Keratinocyte (primary cell): ENCODE measurements at places on chromosomes 5 and 9.

DNA sequence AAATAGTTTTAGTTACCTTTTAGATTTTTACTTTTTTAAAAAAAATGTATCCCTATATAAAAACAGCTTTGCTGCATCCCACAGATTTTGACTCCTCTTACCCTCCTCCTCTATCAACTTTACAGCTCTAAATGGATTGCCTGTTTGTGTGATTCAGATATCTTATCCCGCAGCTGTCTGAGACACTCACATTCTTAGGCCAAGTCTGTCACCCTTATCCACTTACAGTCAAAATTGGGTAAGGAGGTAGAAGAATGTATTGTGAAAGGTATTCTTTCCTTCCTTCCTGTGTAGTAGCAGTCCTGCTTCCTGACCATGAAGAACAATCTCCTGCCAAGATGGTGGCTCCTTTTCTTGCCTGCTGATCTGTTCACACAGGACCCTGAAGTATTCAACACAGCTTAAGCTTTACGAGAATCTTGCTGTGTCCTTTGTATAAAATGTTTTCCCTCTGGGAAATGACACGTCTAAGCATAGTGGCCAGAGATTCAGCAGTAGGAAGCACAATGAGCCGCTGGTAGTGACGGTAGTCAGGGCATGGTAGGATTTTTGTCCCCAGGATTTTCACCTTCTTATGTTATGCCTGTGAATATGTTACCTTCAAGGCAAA lies 67.7 kb upstream of the ST8SIA4 start:
- no peaks in the 10 kb centered on the region for H3K4me1 ChIP-seq
- H3K27ac ChIP-seq, result no peak overlapping the region
- DNase-seq, result no peak
- H3K36me3 ChIP-seq, result no peaks in the 10 kb centered on the region

GRCh38 chr5:81749561-81750307 lies 1.2 kb downstream of the SSBP2 start:
- H3K27ac ChIP-seq, result no peak overlapping the region
- no peak for DNase-seq
- peaks cover 11% of the 10 kb centered on the region for H3K4me1 ChIP-seq
- H3K27me3 ChIP-seq, result no peaks in the 10 kb centered on the region
- no peaks in the 10 kb centered on the region for H3K36me3 ChIP-seq
- peak overlapping the region; percentile 38 for H3K4me3 ChIP-seq

GRCh38 chr9:131361202-131361833 lies 32.6 kb upstream of the PRRC2B start:
- peak; percentile 41 for DNase-seq
- H3K4me1 ChIP-seq, result peaks cover 16% of the 10 kb centered on the region
- peak overlapping the region; percentile 56 for H3K27ac ChIP-seq
- no peaks in the 10 kb centered on the region for H3K27me3 ChIP-seq
- no peaks in the 10 kb centered on the region for H3K36me3 ChIP-seq

- no peaks in the 10 kb centered on the region for H3K27me3 ChIP-seq
- DNase-seq, result no peak
Observed at GRCh38 chr5:174547814-174548213, 176.6 kb upstream of the MSX2 start.

DNA sequence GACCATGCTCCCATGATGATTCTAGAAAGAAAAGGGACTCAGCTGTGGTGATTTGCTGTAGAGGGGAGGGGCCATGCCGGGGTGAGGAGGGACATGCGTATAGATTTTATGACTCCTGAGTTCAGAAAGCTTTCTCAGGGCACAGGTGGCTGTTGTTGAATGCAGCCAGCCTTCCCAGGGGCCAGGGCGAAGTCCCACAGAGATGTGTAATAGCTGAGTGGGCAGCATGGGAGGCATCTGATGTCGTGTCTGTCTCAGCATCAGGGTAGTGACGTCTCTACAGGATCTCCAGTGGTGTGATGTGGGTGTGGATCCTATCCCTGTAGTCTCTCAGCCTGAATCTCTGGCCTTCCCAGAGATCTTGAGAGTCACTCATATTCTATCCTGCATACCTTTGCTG lies 7.8 kb upstream of the BOD1 start:
- H3K4me3 ChIP-seq, result no peak overlapping the region
- H3K27me3 ChIP-seq, result no peaks in the 10 kb centered on the region
- peaks cover 11% of the 10 kb centered on the region for H3K4me1 ChIP-seq
- no peak overlapping the region for H3K27ac ChIP-seq
- no peaks in the 10 kb centered on the region for H3K36me3 ChIP-seq
- DNase-seq, result no peak

DNA sequence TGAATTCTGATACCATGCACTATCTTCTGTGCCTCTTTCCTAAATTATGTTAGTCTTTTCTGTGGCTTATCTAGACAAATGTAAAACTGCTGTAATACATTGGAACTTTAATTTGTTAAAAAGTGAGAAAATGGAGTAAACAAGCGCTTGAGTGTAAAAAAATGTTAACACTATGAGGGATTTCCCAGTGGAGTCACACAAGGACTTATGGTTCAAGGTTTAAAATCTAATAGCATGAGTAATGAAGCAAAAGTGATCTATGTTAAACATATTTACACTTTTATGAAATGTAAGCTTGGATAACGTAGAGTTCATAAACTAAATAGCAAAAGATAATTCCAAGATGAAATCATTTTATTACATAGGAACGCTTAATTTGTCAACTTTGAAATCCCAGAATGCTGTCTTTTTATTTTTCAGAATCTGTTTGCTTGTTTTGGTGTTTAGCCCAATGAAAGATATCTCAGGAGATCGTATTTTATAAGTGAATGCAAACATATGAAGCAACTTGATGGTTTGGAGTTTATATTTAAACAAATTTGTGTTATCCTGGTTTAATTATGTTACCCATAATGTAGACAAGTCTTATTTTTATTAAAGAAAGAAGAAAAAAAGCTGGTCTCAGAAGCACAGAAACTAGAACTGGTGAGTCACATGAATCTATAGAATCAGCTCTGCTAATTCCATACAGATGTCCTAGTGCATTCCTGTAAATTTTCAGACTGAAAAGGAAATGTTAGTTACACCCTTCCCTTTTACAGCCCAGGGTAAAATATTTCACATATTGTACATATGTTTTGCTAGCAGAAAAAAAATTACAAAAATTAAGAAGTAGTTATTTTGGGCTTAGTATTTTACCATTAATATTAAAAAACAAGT lies 34.2 kb upstream of the FBN2 start:
- DNase-seq, result no peak
- no peaks in the 10 kb centered on the region for H3K27me3 ChIP-seq

DNA sequence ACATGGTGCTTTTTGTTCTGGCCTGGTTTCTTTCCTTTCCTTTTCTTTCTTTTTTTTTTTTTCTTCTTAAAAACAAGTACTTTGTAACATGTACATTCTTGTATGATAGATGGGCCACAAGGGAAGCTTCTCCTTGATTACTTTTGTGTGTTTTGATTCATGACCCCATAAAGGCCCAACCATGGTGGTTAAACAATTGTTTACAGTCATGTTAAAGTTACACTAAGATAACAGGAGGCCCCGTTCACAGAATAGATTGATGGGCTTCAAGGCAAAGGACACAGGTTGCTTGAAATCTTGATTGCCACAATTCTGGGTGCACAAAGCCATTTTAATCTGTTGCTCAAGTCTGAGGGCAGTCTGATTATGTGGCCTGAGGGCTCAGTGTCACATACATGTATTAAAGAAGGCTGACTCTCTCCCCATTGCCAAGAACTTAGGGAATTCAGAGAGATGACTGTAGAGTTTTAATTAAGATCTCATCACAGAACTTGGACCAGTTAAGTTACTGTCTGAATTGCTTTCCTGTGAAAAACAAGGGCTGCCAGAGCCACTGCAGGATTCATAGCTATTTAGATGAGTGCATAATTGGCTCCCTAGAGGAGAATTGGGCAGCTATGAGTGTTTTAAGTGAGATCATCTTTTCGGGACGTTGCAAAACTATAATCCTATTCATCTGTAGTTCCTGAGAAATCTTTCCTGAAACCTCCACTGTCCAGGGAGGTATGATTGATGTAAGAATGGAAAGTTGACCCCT lies 163.4 kb downstream of the TLE4 start:
- no peaks in the 10 kb centered on the region for H3K36me3 ChIP-seq
- DNase-seq, result no peak
- H3K4me1 ChIP-seq, result peaks cover 4% of the 10 kb centered on the region
- H3K4me3 ChIP-seq, result no peak overlapping the region
- no peaks in the 10 kb centered on the region for H3K27me3 ChIP-seq

- H3K4me1 ChIP-seq, result peaks cover 25% of the 10 kb centered on the region
- no peak overlapping the region for H3K27ac ChIP-seq
- DNase-seq, result no peak
Observed at GRCh38 chr9:127977884-127978647, 2.7 kb downstream of the EEIG1 start.

- no peak for DNase-seq
- H3K27me3 ChIP-seq, result no peaks in the 10 kb centered on the region
- peaks cover 16% of the 10 kb centered on the region for H3K4me1 ChIP-seq
- H3K4me3 ChIP-seq, result no peak overlapping the region
- no peak overlapping the region for H3K27ac ChIP-seq
Observed at GRCh38 chr5:72170101-72170500, 62.8 kb downstream of the MAP1B start.

DNA sequence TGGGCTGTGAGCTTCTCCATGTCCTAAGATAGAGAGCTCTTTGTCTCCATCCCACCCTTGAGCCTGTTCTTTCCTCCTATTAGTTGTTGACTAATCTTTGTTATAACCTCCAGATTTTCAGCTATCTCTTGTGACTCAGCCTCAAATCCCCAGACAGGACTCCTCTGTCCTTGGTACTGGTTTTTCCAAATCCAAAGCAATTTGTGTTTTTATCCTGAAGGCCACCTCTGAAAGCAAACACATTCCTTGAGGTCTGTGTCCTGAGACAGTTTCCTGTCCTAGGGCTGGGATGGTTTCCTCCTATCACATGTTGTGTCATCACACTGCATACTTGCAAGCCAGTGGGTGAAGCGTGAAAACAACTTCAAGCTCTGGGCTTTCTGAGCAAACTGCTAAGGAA lies 8.5 kb downstream of the TNC start:
- DNase-seq, result no peak
- no peak overlapping the region for H3K27ac ChIP-seq
- no peak overlapping the region for H3K4me3 ChIP-seq
- no peaks in the 10 kb centered on the region for H3K27me3 ChIP-seq
- H3K36me3 ChIP-seq, result no peaks in the 10 kb centered on the region
- peaks cover 52% of the 10 kb centered on the region for H3K4me1 ChIP-seq

GRCh38 chr9:68603371-68603770 lies 62.7 kb upstream of the TMEM252 start:
- no peak for DNase-seq
- H3K36me3 ChIP-seq, result no peaks in the 10 kb centered on the region
- H3K4me3 ChIP-seq, result no peak overlapping the region
- no peaks in the 10 kb centered on the region for H3K27me3 ChIP-seq
- no peak overlapping the region for H3K27ac ChIP-seq

GRCh38 chr5:123514615-123515355 lies 2.8 kb downstream of the CSNK1G3 start:
- H3K4me1 ChIP-seq, result peaks cover 20% of the 10 kb centered on the region
- H3K36me3 ChIP-seq, result no peaks in the 10 kb centered on the region
- H3K4me3 ChIP-seq, result no peak overlapping the region
- H3K27me3 ChIP-seq, result no peaks in the 10 kb centered on the region
- peak overlapping the region; percentile 0 for H3K27ac ChIP-seq

GRCh38 chr5:127785098-127785927 lies 82.1 kb downstream of the CCDC192 start:
- H3K36me3 ChIP-seq, result no peaks in the 10 kb centered on the region
- no peak overlapping the region for H3K27ac ChIP-seq
- DNase-seq, result peak; percentile 25
- H3K4me1 ChIP-seq, result no peaks in the 10 kb centered on the region
- H3K27me3 ChIP-seq, result peaks cover 4% of the 10 kb centered on the region
- H3K4me3 ChIP-seq, result no peak overlapping the region

- no peak overlapping the region for H3K4me3 ChIP-seq
- DNase-seq, result no peak
- no peak overlapping the region for H3K27ac ChIP-seq
- peaks cover 50% of the 10 kb centered on the region for H3K27me3 ChIP-seq
- no peaks in the 10 kb centered on the region for H3K36me3 ChIP-seq
Observed at GRCh38 chr5:115815693-115816225, 700 bp downstream of the CDO1 start.

DNA sequence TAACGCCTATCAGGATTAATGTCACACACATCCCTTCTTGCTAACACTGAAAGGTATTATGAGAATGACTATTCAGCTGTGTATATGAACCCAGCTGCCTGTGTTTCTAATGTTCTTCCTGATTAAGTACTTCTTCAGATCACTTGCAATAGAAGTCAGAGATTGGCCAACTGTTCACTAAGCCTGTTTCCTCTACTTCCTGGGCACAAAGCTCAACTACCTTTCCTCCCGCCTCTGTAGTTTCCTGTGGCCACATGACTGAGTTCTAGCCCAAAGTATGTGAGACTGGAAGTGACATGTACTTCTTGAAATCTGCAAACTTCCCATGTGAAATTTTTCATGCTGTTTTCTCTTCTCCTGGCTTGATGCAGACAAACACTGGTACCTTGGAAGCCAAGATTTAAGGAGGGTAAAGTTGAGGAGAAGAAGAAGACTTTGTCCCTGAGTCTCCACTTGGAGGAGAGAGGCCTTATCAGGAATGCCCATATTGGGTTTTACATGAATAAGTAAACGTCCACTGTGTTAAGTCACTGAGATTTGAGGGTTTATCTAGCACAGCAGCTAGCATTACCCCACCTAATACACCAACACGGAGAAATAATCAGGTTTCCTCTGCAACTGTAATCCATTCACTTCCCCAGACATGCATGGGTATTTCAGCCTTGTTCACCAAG lies 58.6 kb downstream of the SLIT3 start:
- DNase-seq, result no peak
- no peak overlapping the region for H3K27ac ChIP-seq
- no peak overlapping the region for H3K4me3 ChIP-seq
- H3K4me1 ChIP-seq, result no peaks in the 10 kb centered on the region
- no peaks in the 10 kb centered on the region for H3K27me3 ChIP-seq

GRCh38 chr9:69573651-69574050 lies 98.5 kb downstream of the APBA1 start:
- no peak overlapping the region for H3K27ac ChIP-seq
- H3K4me3 ChIP-seq, result no peak overlapping the region
- H3K27me3 ChIP-seq, result no peaks in the 10 kb centered on the region
- peaks cover 29% of the 10 kb centered on the region for H3K4me1 ChIP-seq

- no peak overlapping the region for H3K4me3 ChIP-seq
- DNase-seq, result peak; percentile 84
Observed at GRCh38 chr5:174532455-174533453, 191.6 kb upstream of the MSX2 start.

- no peaks in the 10 kb centered on the region for H3K36me3 ChIP-seq
- DNase-seq, result peak; percentile 48
- H3K4me1 ChIP-seq, result peaks cover 38% of the 10 kb centered on the region
- no peaks in the 10 kb centered on the region for H3K27me3 ChIP-seq
Observed at GRCh38 chr9:108478431-108479332, 377.1 kb downstream of the ACTL7B start.
